Osteocyte (in vitro differentiated cells): ENCODE measurements at places on chromosomes 5 and 9. TPM values are rescaled to one million over a fixed set of nuclear protein-coding genes. Genes with fewer than 3 reads are reported as not detected.

- no peak for DNase-seq
Observed at GRCh38 chr5:15574806-15575325, 74.9 kb downstream of the FBXL7 start.

GRCh38 chr5:168683247-168683926 lies 104.2 kb upstream of the PANK3 start:
- no peak for DNase-seq

DNA sequence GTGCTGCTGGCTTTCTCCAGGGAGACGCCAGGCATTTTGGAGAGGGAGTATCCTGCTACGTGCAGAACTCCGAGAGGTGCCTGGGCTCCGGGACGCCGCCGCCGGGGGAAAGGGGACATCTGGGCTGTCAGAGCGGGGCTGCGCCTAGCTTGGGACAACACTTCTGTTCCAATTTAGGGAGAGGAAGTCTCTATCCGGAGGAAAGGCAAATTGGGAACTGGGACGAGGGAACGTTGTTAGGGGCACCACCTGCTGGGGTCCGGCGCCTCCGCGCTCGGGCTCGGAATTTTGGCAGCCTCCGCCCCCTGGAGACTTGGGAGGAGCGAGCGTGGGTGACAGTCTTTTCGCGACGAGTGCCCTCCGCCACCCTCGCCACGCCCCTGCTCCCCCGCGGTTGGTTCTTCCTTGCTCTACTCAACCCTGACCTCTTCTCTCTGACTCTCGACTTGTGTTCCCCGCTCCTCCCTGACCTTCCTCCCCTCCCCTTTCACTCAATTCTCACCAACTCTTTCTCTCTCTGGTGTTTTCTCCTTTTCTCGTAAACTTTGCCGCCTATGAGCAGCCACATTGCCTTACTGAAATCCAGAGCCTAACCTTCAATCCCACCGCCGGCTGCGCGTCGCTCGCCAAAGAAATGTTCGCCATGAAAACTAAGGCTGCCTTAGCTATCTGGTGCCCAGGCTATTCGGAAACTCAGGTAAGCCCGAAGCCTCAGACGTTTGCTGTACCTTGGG lies 1.6 kb downstream of the TSLP start:
- no peak for DNase-seq

GRCh38 chr9:2933165-2934095 lies 89.5 kb upstream of the PUM3 start:
- no peak for DNase-seq

DNA sequence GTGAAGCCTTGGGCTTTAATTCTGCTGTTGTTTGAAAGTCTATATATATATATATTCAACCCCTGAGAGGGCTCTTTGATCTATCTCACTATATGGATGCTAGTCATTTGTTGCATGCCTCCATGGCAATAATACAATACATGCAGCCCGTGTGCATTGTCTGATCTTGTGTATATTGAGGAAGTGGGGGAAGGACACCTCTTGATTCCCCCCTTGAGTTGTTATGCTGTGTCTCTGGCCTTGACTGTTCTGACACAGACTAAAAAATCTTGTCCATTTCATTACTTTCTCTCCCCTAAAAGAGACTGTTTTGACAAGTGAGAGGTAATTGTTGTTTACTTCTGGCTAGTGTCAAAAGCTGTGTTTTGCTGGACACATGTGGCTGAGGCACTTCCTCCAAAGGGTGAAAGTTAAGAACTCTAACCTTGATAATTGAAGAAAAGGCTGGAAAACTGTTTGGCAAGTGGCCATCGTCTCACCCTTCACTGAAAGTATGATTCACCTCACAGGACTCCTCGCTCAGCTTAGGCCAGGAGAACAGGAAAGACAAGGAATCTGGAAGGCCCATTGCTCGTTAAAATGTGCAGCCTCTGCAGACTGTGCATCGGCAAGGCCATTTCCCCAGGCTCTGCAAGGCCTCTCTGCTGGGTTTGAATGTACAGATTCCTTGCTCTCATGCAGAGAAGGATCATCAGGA lies 304.0 kb downstream of the PRELID2 start:
- DNase-seq = no peak

DNA sequence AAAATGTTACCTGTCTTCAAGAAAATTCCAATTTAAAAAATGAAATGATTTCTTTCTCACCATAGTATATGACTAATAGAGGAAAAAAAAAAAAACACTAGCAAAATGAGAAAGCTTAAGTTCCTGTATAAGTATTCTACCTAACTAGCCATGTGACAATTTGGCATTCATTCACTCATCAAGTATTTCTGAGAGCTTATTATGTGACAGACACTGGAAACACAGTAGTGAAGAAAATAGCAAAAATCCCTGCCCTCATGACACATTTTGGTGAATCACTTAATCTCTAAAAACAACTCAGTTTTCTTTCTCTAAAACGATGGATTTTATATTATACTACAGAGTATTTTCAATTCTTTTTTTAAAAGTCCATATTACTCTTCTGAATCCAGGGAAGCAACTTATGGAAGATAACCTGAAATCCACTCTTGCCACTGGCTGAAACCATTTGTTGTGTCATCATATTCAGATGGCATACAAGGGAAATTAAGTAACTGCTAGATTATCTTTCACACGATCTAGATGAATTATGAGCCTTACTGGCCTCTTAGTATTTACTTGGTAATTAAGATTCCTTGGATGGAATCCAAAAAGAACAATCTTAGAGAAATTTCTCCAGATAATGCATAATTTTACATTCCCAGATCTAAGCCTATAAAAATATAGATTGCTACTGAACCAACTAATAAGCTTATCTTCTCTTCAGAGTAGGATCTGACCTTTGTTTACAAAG lies 5.5 kb downstream of the PTBP3 start:
- no peak for DNase-seq

DNA sequence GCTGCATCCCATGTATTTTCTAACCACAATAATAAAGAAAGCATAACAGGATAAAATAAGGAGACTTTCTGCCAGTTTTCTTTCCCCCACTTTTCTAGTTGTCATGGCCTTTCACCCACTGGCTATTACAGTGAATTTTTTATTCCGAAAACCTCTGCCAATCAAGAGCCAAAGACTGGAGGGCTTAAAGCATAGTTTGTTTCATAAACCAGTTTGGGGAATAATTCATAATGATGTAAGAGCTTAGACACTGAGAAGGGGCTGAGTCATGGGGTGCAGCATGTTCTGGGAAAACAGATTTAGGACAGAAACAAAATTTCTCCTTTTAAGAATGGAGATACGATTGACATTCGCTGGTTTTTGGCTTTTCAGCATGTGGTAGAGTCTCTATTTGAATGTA lies 4.4 kb upstream of the GLIPR2 start:
- DNase-seq = no peak

- no peak for DNase-seq
Observed at GRCh38 chr9:137370865-137371520, 52.0 kb downstream of the EXD3 start.

DNA sequence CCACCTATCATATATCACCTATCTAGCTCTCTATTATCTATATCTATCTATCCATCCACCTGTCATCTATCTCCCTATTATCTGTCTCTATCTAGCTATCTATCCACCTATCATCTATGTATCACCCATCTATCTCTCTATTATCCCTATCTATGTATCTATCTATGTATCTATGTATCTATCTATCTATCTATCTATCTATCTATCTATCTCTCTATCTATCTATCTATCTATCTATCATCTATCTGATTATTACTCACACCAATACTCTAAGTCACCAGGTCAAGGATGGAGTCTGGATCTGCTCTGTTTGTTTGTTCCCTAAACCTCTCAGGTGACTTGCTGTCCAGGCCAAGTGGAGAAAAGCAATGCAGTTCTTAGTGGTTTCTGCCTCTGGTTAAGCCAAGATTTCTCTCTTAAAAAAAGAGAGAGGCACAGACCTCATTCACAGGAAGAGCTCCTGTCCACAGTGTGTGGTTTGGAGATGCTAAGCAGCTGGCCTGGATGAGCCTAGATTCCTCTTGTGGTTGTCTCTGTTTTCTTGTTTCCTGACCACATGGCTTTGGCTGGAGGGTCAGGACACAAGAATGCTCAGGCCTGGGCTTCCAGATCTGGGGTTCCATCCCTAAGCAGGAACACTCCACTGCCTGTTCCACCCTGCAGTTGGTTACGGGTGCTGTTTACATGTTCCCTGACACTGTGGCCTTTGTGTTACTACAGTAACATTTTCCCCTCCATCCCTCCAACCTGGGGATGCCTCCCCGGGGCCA lies 133.4 kb downstream of the PHF2 start:
- DNase-seq = no peak

GRCh38 chr9:129806061-129806460 lies 3.1 kb downstream of the TOR1B start:
- no peak for DNase-seq

- no peak for DNase-seq
Observed at GRCh38 chr9:123514766-123515165, 158.8 kb downstream of the CRB2 start.

DNA sequence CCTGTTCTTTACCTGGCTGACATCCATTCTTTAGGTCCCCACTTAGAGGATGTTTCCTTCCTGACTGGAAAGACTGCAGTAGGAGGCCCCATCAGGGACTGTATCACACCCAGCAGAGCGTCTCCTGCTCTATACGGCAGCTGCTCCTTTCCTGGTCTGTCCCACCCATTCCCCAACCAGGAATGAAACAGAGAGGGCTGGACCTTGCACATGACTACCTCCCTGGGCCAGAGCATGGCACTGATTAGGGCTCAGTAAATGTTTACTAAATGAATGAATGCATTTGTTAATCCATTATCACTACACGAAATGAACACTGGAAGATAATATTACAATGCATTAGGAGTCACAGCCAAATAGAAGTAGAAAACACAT lies 76.4 kb downstream of the ABCA1 start:
- DNase-seq = no peak

DNA sequence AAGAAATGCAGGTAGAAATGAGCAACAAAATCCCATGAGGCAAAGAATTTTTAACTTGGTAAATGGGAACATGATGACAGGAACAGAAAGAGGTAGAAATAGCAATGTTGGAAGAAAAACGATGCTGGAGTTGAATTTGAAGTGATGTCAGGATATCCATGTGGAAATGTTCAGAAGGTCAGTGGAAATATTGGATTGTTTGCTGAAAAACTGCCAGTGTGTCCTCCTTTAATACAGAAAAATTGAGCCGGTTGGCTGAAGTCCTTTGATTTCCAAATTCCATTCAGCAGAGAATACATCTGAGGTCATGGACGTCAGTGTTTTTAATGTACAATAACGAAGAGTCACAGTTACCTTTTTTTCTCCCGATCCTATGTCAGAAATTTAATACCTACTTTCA lies 110.0 kb upstream of the DMAC1 start:
- no peak for DNase-seq

DNA sequence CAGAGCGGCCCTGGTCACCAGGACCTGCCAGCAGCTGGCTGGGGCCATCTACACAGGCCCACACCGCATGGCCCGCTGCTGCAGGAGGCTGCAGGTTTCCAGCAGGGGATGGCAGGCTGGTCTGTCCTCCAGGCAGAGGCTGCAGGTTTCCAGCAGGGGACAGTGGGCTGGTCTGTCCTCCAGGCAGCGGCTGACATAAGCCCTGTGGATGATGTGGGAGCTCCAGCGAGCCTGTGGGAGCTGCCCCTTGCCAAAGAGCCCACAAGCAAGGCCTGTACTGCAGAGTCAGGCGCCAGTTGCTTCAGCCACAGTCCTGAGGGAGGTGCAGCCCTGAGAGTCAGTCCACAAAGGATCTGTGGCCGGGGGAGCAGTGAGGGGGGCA lies 18.5 kb downstream of the TPPP start:
- DNase-seq = peak; percentile 75

DNA sequence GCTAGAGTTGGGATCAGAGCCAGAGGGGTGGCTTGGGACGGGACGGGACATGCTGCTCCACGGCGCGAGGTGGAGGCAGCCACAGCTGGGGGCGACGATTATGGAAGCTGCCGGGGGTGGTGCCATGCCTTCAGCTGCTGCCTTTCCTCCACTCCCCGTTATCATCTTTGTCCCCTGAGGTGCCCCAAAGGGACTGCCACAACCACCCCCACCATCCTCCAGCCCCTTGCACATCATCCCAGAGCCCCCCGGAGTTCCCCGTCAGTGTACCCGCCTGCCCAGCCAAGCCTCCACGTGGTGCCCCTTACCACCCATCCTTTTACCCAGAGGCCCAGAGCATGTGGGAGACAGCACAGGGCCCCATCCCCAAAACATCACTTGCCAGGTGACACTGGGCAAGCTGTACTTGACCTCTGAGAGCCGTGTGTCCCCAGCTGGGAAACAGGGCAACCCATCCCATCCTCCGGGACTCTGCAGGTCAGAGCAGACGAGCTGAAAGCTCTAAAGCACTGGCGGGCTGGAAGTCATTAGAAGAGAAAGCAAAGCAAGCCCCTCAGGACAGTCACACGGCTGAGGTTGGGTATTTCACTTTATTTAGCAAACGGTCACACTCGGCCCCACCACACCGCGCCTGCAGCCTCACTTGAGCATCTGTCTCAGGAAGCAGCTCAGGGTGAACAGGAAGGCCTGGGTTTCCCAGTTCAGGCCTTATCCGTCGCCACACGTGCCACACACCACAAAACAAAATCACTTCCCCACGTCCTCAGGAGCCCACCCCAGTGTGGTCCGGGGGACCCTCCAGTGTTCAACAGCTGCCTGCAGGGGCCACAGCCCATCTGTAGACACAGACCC lies 19.5 kb upstream of the MXD3 start:
- no peak for DNase-seq

- no peak for DNase-seq
Observed at GRCh38 chr5:150411245-150411979, 1.3 kb downstream of the CD74 start.

- no peak for DNase-seq
Observed at GRCh38 chr5:55991768-55992486, 2.8 kb downstream of the IL6ST start.

DNA sequence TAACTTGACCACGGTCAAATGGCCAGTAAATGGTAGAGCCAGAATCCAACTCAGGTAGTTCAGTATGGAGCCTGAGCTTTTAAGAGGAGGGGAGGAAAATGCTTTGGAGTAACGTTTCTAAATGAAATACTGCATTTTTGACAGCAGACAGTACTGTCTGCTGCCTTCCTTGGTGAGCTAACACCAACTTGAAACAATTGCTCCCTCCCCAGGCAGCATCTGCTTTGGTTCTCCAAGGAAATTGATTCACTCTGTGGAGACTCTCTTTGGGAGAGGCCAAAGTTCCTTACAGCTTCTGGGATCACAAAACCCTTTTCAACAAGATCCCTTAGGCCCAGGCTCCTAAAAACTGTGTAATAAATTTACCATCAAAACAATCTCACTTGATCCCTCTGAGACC lies 75.2 kb upstream of the SSBP2 start:
- no peak for DNase-seq

DNA sequence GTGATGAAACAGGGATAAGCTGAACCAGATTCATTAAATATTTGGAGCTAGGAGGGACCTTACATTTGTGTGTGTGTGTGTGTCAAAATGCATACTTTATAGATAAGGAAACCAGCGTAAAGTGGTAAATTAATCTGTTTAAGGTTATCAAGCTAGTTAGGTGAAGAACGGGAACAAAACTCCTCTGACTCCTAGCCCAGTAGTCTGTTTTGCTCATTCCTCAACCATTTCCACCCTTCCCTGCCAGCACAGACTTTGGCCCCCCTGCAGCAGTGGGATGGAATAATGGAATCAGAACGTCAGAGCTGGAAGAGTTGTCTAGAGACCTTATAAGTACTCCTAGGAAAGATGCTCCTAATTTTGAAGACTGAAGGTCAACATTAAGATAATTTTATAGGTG lies 6.5 kb downstream of the AGXT2 start:
- no peak for DNase-seq

ZNF608 gene
- total RNA-seq = 64.4 and 65.6 TPM in 2 replicates

MARVELD2 gene
- 0.38 and 0.71 TPM in 2 replicates for total RNA-seq

ZBTB43 gene
- 17.1 and 20.3 TPM in 2 replicates for total RNA-seq

NUDT12 gene
- total RNA-seq = 8.5 and 9.3 TPM in 2 replicates

SPINK5 gene
- 3.4 and 4.1 TPM in 2 replicates for total RNA-seq

RECK gene
- total RNA-seq = 25.7 and 27.1 TPM in 2 replicates

IQGAP2 gene
- 8.8 and 11.8 TPM in 2 replicates for total RNA-seq

DMRT3 gene
- not detected in 2 replicates for total RNA-seq
